GM19239 (cell line): ENCODE measurements at places on chromosomes 11 and 22.
A peak's percentile ranks its signal among the peaks of the same experiment; 100 is the strongest.

GRCh38 chr11:56782167-56782847 is 33.8 kb upstream of the OR9G4 start:
- DNase-seq: no peak

GRCh38 chr22:44783581-44783980 is 31.2 kb downstream of the ARHGAP8 start:
- no peak for DNase-seq

- DNase-seq: no peak
These were observed 27.9 kb upstream of the MOB2 start for GRCh38 chr11:1514336-1515061.

- DNase-seq: peak; percentile 40
These were observed 15.3 kb upstream of the MRTFA start for GRCh38 chr22:40651563-40652501.

- no peak for DNase-seq
These were observed 88.8 kb upstream of the THY1 start for GRCh38 chr11:119511614-119512306.

GRCh38 chr22:49720279-49720959 is 107.3 kb downstream of the BRD1 start:
- no peak for DNase-seq

- DNase-seq: no peak
These were observed 57.9 kb downstream of the NF2 start for GRCh38 chr22:29661336-29661735.

- DNase-seq: no peak
These were observed 434.5 kb upstream of the CCDC90B start for GRCh38 chr11:83720675-83721074.

DNA sequence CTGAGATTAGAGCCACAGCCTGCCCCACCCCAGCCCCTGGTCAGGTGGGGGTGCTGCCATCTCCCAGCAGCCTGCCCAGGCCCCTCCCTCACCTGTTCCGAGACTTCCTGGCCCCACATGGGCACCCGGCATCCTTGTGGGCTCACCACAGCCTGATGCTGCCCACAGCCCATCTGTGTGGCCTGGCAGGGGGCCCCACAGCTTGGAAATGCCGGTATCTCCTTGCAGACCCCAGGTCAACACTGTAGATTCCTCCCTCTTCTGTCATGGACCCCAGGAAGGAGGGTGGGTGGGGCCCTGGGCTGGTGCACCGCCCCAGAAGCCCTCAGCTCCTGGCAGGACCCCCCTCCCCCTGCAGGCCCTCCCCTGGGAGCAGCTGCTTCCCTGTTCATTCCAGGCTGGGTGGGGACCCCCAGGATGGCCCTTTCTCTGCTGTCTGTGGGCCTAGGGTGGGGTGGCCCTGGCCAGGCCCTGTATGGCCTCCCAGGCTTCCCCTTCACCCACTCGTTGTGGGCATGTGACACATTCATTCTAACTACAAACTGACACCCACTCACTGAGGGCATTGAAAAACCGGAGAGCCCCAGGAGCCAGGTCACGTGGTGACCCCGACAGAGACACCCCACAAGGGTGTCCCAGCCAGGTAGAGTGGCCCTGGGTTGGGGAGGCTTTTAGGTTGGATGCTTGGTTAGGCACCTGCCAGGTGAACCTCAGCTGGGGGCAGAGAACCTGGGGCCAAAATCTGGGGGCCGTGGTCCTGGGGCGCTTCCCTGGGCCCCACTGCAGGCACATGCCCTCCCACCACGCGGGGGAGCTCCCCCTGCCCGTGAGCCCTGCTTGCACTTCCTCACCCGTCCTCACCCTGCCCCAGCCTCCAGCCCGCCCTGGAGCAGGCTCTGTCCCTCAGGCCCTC is 44.1 kb upstream of the CCDC188 start:
- peak; percentile 36 for DNase-seq

GRCh38 chr11:19025481-19026406 is 34.8 kb downstream of the MRGPRX2 start:
- no peak for DNase-seq

DNA sequence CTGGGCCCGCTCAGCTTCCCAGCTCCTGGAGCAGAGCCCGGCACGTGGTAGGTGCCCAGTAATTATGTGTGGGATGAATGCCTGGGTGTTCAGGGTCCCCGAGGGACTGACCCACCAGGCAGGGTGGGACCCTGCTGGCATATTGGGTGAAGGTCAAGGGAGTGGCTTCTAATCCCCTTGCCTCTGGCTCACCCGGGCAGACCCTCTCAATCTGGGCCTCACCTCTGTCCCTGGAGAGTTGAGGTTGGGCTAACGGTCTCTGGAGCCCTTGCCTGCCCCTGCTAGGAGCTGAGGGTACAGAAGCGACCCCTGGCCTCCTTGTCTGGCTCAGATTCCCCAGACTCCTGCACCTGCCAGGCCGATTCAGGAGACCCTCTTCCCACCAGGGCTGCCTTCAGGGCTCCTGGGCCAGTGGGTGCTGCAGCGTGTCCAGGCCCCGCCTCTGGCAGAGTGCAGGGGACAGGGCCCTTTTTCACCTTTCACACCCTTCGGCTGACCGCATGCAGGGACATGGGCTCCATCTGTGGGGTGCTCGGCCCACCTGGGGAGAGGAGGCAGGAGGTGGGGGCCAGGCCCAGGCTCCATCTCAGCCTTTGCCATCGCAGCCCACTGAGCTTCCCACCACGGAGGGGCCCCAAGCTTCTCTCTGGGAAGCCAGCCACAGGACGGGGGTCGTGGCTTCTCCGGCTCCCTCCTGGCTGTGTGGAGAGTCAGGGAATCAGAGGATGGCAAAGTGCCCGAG is 3.8 kb upstream of the CTSD start:
- DNase-seq: no peak

- no peak for DNase-seq
These were observed 21.0 kb downstream of the FLI1 start for GRCh38 chr11:128714881-128715280.

DNA sequence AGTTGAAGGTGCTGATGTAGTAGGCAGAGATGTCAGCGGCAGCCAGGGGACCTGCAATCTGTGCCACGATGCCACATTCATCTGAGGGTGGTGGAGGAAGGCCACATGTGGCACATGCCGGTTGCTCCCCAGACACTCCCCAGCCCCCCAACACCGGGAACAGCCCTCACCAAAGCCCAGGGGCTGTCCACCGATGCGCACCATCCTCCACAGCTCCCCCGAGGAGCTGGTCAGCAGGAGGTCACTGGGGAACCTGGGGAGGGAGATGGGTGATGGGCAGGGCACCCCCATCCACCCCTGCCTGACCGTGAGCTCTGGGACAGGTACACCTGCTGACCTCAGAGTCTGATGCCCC is 3.5 kb downstream of the CASTOR1 start:
- DNase-seq: no peak

- DNase-seq: no peak
These were observed 6.7 kb downstream of the SLC5A12 start for GRCh38 chr11:26715133-26715532.

DNA sequence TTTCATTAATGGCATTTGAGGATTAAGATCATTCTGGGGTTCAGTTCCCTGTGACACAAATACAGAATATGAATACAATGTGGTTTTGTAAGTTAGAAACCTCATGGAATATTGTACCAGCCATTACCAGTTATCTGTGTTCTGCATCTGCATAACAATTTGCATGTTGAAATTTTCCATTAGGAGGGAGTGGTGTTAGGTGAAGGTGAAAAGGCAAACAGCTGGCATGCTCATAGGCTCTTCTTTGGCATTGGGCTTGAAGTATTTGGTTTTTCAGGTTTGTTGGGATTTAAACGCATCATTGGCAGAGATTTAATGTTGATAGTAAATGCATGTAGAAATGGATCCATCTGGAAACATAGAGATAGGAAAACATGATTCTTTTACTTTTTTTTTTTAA is 18.6 kb downstream of the RTN3 start:
- no peak for DNase-seq

DNA sequence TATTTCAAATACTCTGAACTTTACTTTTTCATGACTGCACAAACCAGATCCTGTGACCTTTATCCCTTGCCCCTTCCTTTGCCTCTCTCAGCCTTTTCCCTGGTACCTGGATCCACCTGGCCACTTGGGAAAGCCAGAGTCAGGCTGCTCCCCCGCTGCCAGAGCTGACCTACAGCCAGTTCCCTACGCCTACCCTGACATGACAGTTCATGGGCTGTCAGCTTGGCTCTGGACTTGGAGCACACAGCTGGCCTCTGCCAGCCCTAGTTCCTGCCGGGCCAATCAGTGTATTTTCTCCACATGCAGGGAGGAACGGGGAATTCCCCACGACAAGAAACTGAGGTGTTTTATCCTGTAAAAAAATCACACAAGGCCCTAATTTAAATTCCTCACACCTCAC is 382.6 kb downstream of the INSC start:
- DNase-seq: no peak

DNA sequence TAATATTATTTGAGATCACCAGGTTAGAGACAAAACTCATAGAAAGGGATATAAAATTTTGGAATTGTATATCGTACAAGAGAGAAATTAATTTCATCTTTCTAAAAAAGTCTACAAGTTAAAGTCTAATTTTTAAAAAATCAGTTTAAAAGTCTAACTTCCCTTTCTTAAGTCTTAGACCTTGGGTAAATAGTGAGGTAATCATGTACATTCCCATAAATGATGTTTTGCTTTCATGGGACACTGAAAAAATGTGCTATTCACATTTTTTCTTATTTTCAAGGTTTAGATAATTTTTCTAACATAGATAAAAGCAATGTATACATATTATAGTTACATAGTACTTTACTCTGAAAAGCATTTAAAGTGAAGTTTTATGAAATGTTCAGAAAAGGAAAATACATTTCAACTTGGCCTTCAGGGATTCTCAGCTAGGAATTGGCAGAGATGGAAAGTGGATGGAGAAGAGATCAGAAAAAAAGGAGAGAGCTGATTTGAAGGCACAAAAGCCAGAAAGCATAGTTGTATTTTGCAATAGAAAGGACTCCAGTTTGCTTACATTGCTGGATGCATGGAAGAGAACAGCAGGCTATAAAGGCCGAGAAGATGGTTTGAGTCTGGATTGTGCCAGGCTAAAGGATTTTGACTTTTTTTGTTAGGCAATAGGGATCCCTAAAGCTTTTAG is 194.0 kb downstream of the CASP12 start:
- no peak for DNase-seq

- no peak for DNase-seq
These were observed 208.4 kb downstream of the MAML2 start for GRCh38 chr11:96134602-96135001.

- no peak for DNase-seq
These were observed 5.5 kb downstream of the ESS2 start for GRCh38 chr22:19139001-19139356.

- DNase-seq: no peak
These were observed 36.2 kb downstream of the DLG2 start for GRCh38 chr11:85590848-85591483.

DNA sequence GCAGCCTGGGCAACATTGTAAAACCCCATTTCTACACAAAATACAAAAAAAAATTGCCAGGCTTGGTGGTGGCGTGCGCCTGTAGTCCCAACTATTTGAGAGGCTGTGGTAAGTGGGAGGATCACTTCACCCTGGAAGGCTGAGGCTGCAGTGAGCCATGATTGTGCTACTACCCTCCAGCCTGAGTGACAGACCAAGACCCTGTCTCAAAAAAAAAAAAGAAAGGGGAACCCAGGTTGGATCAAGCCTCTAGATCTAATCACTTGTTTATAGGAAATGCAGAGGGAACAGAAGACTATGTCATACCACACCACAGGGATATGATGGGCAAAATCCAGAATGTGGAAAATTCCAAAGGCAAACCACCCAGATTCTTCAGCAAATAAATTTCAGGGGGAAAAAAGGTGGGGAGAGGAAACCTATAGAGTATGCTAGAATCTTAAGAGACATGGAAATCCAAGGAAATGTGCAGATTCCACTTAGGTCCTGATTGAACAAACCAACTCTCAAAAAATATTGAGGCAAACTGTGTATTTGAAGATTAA is 16.5 kb upstream of the MALAT1 start:
- no peak for DNase-seq

- no peak for DNase-seq
These were observed 8.0 kb upstream of the HIKESHI start for GRCh38 chr11:86294026-86294425.

GRCh38 chr11:32990481-32990880 is 25.2 kb upstream of the DEPDC7 start:
- DNase-seq: no peak

DNA sequence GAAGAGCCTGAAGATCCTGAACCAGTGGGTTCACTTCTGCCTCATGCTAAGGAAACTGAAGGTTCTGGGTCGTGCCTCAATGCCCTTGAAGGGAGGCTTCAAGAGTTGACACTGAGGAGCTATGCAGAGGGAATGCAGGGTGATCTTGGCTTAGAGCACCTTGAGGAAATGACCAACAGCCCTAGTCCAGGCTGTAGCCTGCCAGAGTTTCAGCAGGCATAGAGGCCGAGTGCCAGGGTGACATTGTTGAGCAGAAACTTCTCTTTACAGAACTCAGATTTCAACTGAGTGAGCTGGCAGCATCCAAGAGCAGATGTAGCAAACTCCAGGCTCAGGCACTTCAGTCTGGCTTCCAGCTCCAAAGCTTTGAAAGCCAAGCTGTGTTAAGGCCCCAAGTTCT is 23.1 kb upstream of the CAPRIN1 start:
- DNase-seq: no peak

GRCh38 chr22:37240240-37240940 is 3.7 kb downstream of the RAC2 start:
- no peak for DNase-seq

DNA sequence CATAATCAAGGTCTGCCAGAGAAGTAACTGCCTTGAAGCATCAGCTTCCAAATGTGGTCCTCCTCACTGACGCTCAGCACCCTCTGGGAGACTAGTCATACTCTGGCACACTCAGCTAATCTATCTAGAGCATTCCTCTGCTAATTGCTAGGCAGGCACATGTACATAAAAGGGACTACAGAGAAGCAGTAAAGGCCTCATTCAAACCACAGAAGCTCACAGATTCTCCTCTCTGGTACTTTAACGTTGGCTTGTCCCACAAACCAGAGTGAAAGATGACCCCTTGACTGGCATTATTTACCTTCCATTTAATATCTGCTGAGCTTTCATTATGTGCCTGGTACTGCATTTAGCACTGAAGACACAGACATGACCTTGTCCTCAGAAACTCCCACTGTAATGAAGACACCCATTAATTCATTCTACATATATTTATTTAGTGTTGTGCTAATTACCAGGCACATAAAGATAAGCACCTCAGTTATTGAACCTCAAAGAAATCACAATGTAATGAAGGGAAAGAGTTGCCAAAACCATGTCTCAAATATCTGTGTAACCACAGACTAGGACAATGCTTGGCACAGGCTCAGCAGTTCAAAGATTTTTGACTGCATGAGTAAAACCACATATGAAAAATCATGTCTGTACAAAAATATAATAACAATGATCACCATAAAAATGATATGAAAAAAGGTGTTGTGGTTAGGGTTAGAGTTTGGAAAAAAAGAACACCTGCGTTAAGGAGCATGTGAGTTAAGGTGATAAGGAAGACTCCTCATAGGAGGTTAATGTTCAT is 550.4 kb downstream of the DLG2 start:
- no peak for DNase-seq

- DNase-seq: no peak
These were observed 14.8 kb upstream of the MPPED1 start for GRCh38 chr22:43396934-43397457.

- DNase-seq: no peak
These were observed 4.6 kb upstream of the MICAL3 start for GRCh38 chr22:18028817-18029527.
